BE2C (cell line): ENCODE measurements at places on chromosomes 7 and 10.

DNA sequence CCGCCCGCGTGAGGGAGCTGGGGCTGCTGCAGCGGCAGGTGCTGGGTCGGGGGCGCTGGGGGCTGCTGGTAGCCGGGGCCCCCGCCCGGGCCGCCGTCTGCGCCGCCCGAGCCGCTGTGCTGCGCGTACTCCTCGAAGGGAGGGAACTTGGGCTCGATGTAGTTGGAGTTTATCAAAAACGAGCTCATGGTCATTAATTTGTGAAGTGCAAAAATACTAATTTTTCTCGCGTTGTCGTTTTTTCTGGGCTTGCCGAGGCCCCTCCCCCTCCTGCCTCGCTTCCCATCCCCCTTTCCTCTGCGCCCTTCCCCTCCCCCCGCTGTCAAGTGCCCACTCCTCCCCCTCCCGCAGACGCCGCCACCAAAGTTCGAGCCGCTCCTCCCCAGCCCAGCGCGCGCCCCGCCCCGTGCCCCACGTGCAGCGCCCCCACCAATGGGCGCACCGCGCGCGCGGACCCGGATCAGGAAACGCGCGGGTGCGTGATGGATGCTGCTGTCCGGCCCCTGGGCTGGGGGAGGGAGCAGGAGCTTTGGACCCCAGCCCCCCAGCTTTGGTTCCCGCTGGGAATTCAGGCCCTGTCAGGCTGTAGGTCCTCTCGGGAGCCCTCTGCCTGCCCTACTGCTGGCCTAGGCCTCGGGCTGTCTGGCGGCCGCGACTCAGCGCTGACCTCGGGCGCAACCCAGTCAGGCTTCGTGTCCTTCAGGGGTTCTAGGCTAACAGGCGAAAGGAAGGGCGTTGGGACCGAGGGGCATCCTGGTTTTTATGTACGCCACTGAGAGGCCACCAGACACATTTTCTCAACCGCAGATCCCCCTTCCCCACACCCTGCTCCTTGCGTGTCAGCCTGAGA lies at the start of gene HOXA4:
Gene HOXA4 (minus strand): TSS at position 218 of the 850 bp plus-strand sequence. CDS start 24 bp downstream, at position 194.
- no peak for DNase-seq

DNA sequence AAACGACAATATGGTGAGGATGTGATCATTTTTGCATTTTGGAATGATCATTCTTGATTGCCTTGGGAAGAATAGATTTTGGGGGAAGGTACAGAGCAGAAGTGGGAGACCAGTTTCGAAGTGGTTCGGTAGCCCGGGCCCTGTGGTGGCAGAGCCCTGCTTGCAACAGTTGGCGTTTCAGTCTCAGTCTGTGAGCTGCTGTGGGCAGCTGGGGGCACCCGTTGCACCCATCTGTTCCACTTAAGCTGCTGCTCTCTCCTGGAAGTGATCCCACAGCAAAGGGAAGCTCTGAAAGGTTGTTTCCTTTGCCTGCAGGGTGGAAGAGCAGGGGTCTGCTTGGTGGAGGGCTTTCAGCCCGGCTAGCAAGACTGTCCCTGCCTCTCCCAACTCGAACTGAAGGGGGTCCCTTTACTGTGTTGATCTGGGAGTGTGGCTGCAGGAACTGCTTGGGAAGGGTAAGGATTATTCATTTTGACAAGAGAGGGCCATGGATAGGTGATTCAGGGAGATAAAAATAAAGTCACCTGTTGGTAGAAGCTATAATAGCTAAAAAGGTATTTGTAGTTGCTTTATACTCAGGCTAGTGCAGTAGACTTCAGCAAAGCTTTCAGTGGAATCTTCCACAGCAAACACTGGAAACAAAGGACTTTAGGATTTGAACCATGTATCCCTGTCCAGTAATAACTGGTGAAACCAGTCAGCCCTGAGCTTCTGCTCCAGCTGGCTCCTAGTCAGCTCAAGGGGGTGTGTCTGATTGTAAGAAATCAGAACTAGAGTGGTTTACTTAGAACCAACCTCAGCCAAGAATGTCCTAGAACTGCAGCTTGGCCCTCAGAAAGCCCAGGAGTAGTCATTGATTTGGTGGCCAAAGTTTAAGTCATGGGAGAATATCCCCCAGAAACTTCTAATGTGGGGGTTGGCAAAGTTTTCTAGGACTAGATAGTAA lies 53.1 kb upstream of the PDCD4 start:
- DNase-seq = no peak

DNA sequence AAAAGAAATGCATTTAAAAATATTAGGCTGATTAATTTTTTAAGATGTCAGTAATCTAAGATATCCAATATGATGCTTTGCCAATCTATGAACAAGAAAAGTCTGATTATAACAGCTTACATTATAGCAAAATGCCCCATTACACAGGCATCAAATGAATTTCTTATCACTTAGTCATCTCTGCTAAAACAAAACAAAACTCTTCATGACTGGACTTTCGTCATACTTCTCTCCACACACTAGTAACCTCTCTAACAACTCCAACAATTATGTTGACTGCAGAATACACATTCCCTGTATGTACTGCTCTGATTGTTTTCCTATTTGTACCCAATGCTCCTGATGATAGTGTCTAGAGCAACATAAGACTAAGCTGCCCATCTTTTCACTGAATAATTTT lies 3.8 kb upstream of the MKI67 start:
- no peak for DNase-seq

GRCh38 chr7:113705439-113705838 lies 213.4 kb downstream of the PPP1R3A start:
- no peak for DNase-seq

- no peak for DNase-seq
These were observed 76.6 kb downstream of the TMEM178B start for GRCh38 chr7:141150465-141150864.

GRCh38 chr10:26543567-26544306 lies 105.6 kb downstream of the APBB1IP start:
- no peak for DNase-seq
